Muscle of back (tissue), 13 donors: ENCODE measurements at places on chromosomes 12 and 14.

- DNase-seq = no peak
Observed at GRCh38 chr12:1859643-1860042, 39.3 kb downstream of the LRTM2 start.

DNA sequence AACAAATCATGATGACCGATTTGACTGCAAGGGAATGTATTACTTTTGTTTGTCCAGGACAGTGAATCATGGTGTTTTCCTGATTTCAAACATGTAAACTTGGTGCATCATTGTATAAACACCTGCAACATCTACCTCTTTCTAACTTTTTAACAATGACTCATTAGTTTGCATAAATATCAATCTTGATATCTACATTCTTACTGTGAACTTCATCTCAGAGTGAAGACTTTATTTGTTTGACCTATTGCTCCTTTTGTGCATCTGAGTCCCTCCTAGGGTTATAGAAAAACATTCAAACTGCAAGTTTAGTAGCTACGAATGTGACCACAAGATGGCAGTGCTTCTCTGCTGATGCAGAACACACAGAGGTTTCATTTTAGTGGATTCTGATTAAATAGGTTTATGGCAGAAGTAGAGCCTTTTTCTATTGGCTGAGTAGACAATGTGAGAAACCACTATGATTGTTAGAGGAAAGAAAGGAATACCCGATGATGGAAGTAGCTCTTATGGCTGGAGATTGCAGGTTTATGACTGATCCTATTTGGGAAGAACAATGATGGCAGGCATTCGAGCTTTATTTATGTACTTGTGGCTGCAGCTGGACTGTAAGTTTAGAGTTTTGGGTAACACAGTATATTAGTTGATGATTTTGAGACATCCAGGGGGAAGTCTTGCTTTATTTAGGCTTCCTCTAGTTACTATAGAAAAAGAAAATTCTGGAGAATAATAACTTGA, 244.2 kb upstream of the OR4E1 start:
- DNase-seq = peak; percentile 70

DNA sequence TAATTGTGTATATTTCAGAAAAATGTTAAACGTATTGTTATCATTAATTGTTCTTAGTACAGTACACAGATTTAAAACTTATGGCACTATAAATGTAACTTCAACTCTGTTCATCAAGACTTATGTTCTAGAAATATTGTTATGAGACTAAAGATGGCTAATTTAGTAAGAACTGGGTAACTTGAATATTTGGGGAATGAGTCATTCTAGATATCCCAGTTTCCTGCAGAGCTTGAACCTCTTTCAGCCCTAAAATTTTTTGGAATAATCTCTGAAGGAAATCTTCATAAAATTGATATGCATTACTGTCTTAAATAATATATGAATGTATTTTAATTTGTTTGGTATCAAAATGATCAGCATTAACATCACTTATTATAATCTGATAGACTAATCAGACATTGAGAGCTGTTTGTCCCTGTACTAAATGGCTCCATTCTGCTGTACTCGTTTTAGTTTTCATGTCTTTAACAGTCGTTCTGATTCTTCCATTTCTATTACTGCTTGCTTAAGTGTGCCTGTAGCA, 87.1 kb downstream of the VEZT start:
- no peak for DNase-seq

GRCh38 chr14:89206389-89207031, 210.5 kb downstream of the FOXN3 start:
- DNase-seq = no peak

- no peak for DNase-seq
Observed at GRCh38 chr12:105916760-105917039, 222.1 kb downstream of the NUAK1 start.

DNA sequence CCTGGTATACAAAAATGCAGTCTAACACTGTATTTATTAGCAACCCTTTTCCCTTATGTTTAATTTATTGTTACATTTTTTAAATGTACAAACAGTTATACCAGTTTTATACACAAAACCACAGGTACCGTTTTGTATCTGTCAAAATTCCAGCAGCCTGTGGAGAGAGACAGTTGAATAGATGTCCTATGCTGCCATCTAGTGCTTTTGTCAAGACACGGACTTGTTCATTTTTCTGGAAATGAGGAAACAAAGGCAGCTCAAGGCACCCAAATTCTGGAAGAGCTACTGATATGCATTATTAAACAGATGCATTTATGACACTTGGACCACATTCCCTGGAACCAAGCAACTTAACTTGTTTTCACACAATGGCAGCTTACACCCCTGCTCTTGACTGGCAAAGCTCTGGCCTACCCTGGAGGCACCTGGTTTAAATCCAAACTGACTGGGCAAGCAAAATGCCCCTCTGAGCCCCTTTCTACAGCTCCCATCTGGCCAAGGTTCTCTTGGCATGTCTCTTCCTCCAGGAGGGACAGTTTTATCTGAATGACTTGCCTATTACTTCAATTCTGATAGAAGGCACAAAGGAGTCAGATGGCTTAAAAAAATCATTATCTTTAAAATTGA, 286.9 kb upstream of the PRKD1 start:
- DNase-seq = peak; percentile 77

GRCh38 chr12:30792085-30792484, 37.3 kb upstream of the CAPRIN2 start:
- DNase-seq = no peak

DNA sequence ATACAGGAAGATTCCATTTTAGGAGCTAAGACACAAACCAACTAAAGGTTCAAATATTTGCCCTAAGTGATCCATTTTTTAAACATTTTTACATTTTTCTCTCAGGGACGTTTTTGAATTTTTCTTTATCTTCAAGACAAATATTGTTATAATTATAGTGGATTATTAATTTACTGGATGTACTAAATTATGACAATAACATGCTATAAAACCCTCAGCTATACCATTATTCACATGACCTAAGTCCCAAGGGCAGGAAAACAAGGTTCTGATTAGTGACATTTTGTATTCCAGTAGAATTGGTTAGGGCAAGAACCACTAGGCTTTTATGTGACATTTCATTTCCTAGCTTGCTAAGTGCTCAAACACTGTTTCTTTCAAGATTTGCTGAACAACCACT, 16.5 kb upstream of the FBLN5 start:
- DNase-seq = no peak

DNA sequence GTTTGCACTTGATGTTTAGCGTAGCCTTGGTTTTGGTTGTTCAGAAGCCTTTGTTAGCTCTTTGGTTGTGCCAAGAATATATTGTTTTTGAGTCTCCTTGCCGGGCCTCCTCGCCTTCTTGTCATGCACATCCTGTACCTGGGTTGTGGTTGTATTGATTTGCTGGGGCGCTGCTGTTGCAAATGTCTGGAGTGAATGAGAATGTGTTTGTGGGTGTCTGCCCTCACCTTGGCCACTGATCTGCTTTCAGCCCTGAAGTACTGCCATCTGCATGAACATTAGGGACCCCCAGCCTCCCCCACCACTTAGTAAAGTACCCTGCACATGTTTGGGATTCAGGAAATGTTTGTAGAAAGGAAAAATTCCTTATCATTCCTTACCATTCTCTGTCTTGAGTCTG, 16.5 kb downstream of the PRKCH start:
- DNase-seq = no peak

- no peak for DNase-seq
Observed at GRCh38 chr14:90544971-90545370, 148.1 kb downstream of the CALM1 start.

DNA sequence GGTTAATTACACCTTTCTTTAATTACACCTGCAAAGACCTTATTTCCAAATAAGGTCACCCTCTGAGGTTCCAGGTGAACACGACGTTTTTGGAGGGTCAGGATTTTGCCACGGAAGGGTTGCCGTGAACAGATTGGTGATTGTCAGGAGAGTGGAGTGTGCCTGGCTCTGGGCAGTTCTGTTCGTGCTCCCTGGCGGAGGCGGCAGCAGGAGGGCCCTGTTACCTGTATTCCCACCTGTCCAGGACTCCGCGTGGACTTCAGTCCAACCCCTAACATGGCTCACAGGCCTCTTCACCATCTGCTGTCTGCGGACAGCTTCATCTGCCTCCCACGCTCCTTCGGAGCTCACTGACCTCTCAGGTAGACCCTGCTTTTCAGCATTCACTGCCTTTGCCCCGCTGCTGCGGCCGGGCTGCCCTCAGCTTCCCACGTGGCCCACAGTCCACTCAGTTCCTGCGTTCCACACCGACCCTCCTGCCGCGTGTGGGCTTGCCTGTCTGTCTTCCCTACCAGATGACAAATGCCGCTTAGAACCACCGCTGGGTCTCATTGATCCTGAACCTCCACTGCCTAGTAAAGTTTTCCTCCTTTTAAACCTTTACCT, 187.5 kb upstream of the DIO3 start:
- DNase-seq = no peak
